Muscle of arm (tissue), 14 donors: ENCODE measurements at places on chromosomes 3 and 15. TPM values are rescaled to one million over a fixed set of nuclear protein-coding genes. Genes with fewer than 3 reads are reported as not detected.

MST1R gene
- 12.4 TPM for polyA plus RNA-seq

WNT5A gene
- 27.8 TPM for polyA plus RNA-seq

CIDEC gene
- 0.46 TPM for polyA plus RNA-seq

INSYN1 gene
- 3.0 TPM for polyA plus RNA-seq

AQP9 gene
- not detected for polyA plus RNA-seq

GOLGA8J gene
- polyA plus RNA-seq, result 1.0 TPM

NMNAT3 gene
- polyA plus RNA-seq, result 3.6 TPM
